Liver (tissue), 10 donors: ENCODE measurements at places on chromosomes 5 and 9.

- no peak for DNase-seq
Observed at GRCh38 chr5:141686648-141687416, 4.8 kb upstream of the ARAP3 start.

DNA sequence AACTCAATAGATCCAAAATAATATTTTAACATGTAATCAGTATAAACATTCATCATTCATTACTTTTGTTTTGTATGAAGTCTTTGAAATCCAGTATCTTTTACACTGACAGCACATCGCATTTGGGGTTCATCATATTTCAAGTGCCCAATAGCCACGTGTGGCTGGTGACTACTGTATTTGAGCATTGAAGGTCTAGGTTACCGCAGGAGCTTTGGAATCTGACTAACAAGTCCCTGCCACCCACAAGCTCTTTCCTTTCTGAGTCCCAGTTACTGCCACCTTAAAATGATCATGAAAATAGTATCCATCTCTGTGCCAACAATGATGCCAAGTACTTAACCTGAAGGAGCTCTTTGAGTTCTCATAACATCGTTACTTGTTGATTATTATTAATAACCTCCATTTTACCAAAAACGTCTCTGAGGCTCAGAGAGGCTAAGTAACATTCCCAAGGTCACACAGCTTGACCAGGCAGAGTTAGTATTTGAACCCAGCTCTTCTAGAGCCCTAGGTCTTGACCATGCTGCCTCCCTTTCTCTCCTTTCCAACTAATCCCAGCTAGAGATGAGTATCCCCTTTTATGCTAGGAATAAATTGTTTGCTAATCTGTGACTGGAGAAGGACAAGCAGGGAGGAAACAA lies 24.2 kb downstream of the ARHGEF37 start:
- DNase-seq = no peak

DNA sequence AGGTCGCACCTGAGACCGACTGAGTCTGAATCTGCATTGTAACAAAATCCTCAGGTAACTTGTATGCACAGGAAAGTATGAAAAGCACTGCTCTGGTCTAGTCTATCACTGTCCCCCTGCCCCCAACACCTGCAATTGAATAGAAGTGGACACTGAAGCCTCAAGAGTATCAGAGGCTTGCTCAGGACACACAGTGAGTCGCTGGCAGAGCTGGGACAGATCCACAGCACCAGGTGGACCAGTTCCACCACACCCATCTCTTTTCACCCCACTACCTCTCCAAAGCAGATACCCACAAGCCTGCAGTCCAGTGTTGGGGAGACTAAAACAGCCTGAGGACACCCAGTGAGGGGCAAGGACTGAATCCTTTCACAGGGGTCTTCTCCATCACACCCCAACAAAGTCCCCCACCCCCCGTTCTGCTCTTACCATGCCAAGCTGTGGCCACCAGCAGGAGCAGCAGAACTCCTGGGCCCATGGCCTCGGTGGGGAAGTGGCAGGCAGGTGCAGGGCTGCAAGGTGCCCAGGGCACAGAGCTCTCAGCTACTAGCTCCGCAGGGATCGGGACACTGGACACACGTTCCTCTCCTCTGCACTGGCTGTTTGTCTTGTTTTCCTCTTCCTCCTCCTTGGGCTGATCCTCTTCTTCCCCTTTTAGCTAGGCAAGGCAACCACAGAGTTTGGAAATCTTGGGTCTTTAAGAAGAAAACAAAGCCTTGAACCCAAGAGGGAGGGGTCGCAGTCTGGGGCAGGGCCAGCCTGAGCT lies at the start of gene CSF1R:
Gene CSF1R (minus strand): TSS at position 605 of the 766 bp plus-strand sequence. CDS start 127 bp downstream, at position 478.
- no peak for DNase-seq

DNA sequence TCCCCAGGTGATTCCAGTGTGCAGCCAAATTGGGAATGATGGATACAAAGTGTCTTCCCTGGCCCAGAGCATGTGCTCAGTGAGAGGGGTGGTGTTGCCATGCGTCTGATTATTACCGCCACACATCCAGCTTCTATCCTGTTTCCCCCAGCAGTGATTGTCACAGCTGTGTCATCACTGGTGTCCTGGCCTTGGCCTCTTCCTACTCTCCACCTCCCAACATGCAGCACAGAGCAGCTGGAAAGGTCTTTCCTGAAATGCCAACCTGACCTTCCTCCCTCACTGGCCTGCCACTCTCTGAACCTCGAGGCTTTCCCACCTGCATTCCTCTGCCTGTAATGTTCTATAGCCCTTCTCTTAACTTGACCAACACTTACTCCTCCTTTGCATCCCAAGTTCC lies 60.0 kb downstream of the TMOD1 start:
- DNase-seq = no peak
